Stimulated activated CD8-positive, alpha-beta memory T cell treated with anti-CD3 and anti-CD28 coated beads, Interleukin-2, amount 100 ng/mL, for 1 hour (primary cell): ENCODE measurements at places on chromosomes 16 and 17.

DNA sequence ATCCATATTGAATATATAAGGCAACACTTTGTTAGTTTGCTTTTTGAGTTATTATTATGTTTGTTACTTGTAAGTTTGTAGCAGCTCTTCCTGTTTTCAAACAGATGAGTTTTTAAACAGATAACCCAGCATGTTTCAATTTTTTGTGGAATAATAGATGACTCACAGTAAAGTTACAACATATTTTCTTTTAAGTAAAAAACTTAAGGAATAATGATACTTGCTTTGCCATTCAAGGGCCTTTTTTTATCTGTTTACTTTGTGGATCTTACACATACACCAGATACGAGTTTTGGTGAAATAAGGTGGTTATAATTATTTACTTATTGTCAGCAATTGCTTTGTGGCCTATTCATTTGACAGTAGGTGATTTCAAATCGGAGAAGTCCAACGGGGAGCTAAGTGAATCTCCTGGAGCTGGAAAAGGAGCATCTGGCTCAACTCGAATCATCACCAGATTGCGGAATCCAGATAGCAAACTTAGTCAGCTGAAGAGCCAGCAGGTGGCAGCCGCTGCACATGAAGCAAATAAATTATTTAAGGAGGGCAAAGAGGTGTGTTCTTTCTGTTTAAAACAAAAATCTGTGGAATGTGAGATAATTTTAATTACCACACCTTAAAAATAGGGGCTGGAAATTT is 66.3 kb downstream of the BPTF start:
- DNase-seq = no peak

DNA sequence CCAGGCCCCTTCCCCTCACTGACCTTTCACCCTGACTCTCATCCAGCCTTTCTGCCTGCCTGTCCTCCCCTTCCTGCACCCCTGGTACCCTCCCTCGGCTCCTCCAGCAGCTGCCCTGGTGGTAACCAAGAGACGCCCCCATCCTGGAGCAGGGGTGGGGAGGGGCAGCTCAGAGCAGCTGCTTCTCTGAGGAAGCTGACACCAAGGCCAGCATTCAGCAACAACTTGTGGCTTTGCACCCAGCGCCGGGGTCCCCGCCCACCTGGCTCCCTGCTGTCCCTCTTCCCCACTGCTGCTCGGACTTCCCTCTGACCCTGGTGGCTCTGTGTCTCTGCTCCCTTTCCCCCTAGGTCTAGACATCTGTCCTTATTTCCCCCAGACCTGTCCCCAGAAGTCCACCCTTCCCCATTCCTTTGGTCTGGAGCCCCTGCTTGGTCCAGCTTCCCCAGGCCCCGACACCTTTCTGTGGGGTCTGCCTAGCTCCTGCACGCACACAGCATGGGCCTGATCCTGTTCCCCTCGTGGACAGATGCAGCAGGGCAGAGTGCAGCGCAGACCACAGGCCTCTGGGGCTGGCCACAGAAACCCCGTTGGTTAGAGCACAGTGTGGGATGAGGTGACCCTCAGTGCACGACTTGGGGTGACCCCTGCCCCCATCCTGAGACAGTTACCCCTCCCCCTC is 1.2 kb upstream of the ATP2A1 start:
- no peak for DNase-seq

DNA sequence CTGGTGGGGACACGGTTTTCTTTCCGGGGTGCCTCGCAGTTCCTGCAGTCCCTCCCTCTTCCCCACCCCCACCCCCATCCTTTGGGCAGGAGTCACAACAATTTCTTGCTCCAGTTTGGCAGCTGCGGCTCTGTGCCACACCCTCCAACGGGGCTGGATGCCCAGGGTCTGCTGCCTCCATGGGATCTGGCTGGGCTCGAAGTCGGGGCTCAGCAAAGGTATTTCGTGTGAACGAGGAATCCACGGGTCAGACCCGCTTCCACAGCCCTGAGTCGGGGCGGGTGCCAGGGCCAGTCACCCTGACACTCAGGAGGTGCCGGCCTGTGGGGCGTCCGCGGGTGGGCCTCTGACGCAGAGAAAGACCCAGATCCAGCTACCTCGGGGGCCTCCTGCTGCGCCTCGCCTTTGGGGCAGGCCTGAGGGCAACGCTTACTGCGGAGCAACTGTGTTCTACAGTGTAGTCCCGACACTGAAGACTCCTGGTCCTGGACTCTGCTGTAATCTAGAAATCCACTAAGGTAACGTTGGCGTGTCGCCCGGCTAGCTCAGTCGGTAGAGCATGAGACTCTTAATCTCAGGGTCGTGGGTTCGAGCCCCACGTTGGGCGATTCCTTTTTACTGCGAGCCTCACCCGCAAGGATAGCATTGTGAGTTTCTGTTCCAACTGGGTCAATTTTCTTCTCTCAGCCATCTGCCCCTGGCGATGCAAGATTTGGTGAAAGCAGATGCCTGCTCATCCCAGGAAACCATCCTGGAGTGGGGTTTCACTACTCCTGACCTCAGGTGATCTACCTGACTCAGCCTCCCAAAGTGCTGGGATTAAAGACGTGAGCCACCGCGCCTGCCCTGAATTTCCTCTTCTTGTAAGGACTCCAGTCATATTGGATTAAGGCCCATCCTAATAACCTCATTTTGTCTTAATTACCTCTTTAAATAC is 12.6 kb upstream of the OR1F1 start:
- DNase-seq = no peak

DNA sequence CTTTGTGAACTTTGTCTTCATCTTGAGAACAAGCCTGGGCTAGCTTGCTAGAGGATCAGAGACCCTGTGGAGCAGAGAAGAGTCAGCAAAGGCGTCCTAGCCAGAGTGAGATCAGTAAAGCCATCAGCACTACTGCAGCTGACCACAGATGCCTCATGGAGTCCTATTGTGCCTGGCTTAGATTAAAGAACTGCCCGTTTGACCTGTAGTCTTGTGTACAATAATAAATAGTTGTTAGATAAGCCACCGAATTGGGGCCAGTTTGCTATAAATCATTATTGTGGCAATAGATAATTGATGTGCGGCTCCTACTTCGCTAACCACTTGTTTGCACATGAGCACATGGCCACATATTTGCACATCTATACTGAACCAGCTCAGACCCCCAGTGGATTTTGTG is 103.0 kb downstream of the CYLD start:
- DNase-seq = no peak

- DNase-seq = no peak
Measured at GRCh38 chr16:373848-374615, 3.7 kb upstream of the MRPL28 start.

- no peak for DNase-seq
Measured at GRCh38 chr16:69727916-69728270, 1.5 kb upstream of the NQO1 start.

- DNase-seq = no peak
Measured at GRCh38 chr16:53565296-53565863, 62.4 kb upstream of the AKTIP start.

- DNase-seq = no peak
Measured at GRCh38 chr17:77314601-77315000, 173.8 kb downstream of the SEC14L1 start.

GRCh38 chr17:57485916-57486881 is 229.9 kb downstream of the MSI2 start:
- DNase-seq = no peak

DNA sequence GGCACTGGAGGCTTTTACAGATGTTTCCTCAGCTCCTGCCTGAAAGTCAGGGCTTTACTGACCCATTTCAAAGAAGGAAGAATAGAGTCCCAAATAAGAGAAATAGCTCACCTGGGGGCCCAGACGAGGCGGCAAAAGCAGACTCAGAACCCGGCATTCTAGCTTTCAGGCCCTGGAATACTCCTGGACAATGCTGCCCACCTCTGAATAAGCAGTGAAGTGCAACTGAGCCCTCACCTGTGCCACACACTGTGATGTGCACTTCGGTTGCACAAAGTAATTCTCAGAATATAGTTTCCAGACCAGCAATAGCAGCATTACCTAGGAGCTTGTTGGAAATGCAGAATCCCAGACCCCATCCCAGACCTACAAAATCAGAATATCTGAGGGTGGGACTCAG is 54.6 kb downstream of the ZNF423 start:
- DNase-seq = no peak

GRCh38 chr17:72618001-72618509 is 474.4 kb downstream of the SLC39A11 start:
- no peak for DNase-seq

DNA sequence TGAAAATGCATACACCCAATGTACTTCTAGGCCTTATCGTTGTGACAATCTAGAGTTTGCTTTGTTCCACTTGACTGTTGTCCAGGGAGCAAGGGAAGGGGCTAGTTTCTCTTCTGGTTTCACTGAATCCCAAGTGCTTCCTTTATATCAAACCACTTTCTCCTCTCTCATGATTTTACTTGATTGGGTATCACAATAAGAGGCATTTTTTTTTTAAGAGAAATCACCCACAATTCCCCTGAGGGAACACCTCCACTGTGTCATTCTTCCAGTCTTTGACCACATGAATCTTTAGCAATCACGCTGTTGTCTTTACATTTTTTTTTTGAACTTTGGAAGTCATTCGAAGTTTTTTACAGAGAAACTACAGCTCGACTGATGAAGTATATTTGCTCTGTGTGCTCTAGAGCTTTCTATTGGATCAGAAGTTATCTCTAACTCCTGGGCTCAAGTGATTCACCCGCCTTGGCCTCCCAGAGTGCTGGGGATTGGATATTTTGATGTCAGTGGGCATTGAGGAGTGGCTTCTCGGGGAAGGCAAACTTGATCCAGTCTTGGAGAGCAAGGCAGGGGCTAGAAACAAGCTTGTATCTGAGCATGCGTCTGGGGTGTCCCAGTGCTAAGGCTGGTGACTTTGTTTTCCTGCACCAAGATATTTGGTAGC is 3.0 kb downstream of the CDH1 start:
- DNase-seq = no peak

DNA sequence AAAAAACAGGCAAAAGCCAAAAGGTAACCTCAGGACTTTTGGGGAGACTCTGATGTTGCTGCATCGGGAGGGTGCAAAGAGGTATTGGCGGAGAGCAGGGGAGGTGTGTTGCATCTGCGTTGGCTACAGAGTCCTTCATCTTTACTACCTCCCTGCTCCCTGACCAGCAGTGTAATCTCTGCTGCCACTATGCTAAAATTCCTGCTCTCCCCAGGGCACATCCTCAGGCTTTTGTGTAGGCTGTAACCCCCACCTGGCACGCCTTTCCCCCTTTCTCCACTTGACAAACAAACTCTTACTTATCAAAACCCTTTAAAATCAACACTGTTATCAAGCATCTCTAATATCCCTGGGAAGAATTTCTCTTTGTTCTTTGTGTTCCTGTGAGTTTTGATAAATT is 435.3 kb downstream of the HAPSTR1 start:
- DNase-seq = no peak

DNA sequence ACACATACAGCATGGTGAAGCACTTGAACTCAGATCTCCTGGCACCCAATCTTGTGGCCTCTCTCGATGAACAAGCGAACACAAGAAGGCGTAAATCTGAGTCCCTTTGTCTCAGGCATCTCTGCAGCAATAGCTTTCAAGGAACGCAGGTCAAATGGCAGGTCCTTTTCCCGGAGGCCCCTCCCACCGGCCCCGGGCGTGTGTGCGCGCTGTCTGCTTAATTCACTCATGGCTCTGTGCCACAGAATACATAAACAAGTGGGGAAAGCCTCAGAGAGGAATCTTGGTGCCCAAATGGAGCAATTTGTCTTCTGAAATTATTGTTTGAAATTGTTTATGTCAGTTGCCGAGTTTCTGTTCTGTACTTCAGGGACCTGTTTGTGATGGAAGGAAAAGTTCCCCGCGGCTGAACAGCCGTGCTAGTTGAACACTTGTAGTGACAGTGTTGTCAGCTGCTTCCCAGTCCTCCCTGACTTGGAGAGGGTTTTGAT is 14.8 kb downstream of the MYOCD start:
- DNase-seq = no peak

GRCh38 chr16:24826817-24827566 is 18.8 kb upstream of the SLC5A11 start:
- DNase-seq = no peak

DNA sequence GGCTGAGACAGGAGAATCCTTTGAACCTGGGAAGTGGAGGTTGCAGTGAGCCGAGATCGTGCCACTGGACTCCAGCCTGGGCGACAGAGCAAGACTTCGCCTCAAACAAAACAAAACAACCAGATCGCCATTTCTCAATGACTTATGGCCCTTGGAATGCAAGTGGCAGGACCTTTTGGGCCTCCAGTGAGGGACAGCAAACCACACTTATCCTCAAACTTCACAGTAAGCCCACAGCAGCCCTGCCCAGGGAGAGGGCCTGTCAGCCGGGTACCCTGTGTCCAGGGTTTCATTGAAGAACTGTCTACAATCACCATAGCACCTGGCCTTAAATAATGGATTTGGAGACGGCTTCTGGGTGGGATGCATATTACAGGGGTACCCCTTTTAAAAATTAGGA is 11.7 kb downstream of the TRAF4 start:
- no peak for DNase-seq

- no peak for DNase-seq
Measured at GRCh38 chr16:16033208-16033717, 83.8 kb downstream of the ABCC1 start.

GRCh38 chr17:41848788-41849187 is 11.2 kb downstream of the KLHL10 start:
- DNase-seq = no peak

GRCh38 chr16:87207965-87208364 is 109.2 kb downstream of the C16orf95 start:
- no peak for DNase-seq

- no peak for DNase-seq
Measured at GRCh38 chr17:40103071-40103661, 2.8 kb upstream of the NR1D1 start.

DNA sequence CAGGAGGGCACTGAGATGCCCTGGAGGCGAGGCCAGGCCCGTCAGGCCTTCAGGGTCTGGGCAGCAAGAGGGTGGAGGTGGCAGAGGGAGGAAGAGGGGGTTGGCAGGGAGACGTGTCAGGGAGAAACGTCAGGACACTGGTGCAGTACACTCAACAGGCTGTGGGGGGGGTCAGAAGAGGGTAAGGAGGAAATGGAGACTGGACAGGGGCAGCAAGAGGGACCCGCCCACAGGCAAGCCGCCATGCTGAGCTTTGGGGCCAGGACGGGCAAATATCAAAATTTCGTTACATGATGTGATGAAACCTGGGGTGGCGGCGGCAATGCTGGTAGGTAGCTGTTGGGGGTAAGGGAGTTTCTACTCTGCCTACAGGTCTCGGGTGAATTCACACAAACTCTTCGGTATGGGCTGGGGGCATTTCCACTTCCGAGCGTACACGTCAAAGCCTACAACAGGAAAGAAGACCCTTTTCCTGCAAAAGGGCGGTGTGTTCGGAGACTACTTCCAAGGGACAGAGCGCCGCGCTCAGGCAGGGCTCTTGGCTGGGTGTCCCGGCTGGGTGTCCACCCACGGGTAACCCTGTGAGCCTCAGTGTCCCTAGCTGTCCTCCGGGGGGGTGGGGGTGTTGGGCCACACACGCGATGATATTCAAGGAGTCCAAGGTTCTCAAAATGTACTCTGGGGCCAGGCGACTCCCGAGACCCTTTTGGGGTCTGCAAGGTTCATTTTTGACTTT is 43.3 kb upstream of the ATP2A3 start:
- DNase-seq = no peak

- DNase-seq = no peak
Measured at GRCh38 chr16:57607676-57608461, 20.6 kb upstream of the ADGRG1 start.
